Activated CD4-positive, alpha-beta T cell treated with anti-CD3 and anti-CD28 coated beads, Interleukin-2, amount 10 ng/mL, durations not matched to agents 24 days and 14 days (primary cell): ENCODE measurements at places on chromosomes 4 and X. TPM values are rescaled to one million over a fixed set of nuclear protein-coding genes. Genes with fewer than 3 reads are reported as not detected.

DNA sequence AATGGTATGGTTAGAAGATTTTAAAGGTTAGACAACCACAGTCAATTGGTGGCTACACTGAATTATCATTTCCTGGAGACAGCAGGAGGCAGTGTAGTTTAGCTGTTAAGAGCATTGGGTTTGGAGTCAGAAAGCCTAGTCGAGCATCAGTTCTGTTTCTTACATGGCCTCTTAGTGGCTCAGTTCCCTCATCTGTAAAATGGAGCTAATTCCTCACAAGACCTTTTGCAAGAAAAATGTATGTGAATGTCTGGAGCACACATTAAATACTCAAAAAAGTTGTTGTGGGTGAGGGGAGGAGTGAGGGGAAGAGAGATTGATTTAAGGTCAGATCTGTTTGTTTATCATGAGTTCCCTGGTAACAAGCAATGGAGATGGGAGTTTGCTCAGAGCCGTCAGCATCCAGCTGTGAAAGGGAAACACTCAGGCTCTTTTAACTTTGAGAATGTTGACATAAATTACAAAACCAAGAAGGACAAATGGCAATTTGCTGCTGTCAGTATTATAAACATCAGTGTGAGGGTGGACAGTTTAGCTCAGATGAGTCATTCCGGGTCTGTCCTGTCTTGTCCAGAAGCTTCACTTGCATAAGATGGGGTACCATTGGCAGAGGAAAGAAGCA, 98.2 kb upstream of the PGRMC2 start:
- DNase-seq = no peak

- peak; percentile 48 for DNase-seq
These were observed 75.7 kb upstream of the WDR1 start for GRCh38 chr4:10192331-10192730.

DNA sequence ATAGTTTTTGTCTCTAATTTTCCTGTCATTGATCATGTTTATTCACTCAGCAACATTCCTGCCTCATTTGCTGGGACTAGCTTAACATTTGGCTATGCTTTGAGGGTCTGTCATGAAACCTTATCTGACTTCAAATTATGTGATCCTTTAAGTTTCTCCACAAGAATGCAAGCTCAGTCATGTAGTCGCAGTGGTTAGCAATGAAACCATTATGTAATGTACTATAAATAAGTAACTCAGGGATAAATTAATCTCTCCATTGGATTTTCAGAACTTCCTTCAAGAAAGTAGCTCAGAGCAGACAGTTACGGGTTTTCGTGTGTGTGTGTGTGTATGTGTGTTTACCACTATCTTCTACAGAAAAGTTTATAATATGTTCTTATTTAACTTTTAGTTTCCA, 993.6 kb downstream of the ADGRL3 start:
- no peak for DNase-seq

DNA sequence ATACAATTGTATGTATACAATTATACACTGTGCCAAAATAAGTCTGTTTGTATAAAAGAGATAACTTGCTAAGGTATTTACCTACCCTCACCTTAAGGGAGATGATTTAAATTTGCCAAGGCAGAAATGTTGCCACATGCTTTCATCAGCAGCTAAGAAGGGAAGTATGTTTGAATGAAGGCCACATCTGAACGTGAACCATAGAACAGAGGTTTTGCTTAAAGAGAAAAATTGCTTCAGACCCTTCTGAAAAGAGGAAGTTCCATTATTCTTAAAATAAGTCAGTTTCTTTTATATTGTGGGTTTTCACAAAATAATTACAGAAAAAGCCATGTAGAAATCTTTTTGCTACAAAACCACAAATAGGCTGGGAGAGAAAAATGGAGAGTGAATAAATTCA, 621.5 kb upstream of the HTR2C start:
- DNase-seq = no peak

GRCh38 chr4:166252487-166253402, 379.7 kb downstream of the TLL1 start:
- DNase-seq = no peak

DNA sequence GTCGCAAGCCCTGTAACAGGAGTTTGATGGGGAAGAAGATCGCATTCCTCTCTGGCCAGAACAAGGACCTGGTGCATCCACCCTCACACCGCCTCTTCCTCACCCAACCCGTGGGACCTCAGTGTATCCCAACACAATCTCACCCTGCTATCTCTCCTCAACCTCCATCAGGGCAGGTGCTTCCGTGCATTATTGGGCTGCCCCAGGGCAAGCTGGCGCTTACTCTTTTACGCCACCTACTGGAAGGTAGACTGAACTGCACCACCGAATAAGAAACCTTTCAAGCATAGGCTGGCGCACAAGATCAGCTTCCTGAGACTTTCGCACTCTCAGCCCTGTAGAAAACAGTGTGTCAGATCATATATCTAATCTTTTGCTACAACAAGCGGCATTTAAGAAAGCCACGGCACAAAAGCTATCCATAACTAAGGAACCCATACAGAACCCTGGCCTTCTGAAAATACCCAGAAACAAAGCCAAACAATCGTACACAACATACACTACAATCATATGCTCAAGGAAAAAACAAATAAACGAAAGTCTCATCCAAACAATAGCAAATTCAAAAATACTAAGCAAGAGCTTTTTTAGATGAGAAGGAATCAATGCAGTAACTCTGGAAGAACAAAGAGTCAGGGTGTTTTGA, 209.3 kb downstream of the UGT8 start:
- peak; percentile 77 for DNase-seq

Gene PLA2G12A
- total RNA-seq = 9.0 and 11.4 TPM in 2 replicates

GRCh38 chr4:53640576-53641453, 49.5 kb upstream of the LNX1 start:
- DNase-seq = no peak

Gene MED12
- 61.0 and 65.9 TPM in 2 replicates for total RNA-seq

Gene MAP9
- total RNA-seq = 6.1 and 6.9 TPM in 2 replicates

GRCh38 chr4:26529479-26529878, 39.2 kb upstream of the CCKAR start:
- no peak for DNase-seq

DNA sequence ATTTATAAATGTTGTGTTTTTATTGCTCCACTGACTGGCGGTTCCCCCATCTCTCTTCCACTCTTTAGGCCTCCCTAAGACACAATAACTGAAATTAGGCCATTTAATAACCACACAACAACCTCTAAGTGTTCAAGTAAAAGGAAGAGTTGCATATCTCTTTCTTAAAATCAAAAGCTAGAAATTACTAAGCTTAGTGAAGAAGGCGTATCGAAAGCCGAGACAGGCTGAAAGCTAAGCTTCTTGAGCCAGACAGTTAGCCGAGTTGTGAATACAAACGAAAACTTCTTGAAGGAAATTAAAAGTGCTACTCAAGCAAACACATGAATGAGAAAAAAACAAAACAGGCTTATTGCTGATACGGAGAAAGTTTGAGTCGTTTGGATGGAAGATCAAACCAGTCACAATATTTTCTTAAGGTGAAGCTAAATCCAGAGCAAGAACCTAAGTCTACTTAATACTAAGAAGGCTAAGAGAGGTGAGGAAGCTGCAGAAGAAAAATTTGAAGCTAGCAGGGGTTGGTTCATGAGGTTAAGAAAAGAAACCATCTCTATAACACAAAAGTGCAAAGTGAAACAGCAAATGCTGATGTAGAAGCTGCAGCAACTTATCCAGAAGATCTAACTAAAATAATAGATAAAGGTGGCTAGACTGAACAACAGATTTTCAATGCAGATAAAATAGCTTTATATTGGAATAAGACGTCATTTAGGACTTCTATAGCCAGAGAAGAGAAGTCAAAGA, 194.0 kb upstream of the TTC29 start:
- no peak for DNase-seq

GRCh38 chrX:78283511-78283910, 43.9 kb downstream of the CYSLTR1 start:
- DNase-seq = no peak

- DNase-seq = no peak
These were observed 29.3 kb upstream of the FAM47C start for GRCh38 chrX:36978886-36979285.

DNA sequence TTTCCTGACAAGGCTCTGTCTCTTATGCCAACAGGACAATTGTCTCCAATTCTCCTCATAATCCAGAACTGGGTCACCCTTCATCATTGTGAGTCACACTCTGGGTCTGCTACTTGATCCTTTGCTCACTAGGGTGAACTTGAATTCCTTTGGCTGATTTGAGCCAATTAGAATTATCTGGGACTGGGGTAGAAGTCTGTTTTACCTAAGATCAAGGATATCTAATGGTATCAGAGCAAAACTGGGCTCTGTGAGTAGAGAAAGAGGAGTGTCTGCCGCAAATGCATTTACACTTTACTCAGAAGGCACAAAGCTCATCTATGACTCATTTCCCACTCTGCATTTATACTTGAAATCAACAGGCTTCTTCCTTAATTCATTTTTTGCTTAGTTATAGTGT, 72.6 kb downstream of the PITX2 start:
- no peak for DNase-seq

DNA sequence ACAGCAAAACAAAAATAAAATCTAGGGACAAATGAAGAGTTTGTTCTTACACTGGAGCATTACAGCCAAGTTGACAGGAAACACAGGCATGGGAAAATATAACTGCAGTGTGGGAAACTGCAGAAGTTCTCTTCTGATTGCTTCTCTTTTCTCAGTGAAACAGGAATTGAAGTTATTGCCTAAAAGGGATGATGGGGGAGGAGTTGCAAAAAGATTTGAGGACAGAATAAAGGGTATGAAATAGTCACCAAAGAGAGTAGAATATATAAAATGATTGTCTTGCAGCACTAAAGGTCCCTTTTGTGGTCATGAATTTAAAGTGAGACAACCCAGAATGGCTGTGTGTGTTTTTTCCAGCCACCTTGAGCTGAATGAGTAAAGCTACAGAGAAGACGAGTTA, 103.7 kb downstream of the JADE1 start:
- DNase-seq = no peak

- no peak for DNase-seq
These were observed 144.1 kb downstream of the MGST2 start for GRCh38 chr4:139809757-139810140.

Gene CLIC2
- total RNA-seq = 0.17 and 0.58 TPM in 2 replicates

DNA sequence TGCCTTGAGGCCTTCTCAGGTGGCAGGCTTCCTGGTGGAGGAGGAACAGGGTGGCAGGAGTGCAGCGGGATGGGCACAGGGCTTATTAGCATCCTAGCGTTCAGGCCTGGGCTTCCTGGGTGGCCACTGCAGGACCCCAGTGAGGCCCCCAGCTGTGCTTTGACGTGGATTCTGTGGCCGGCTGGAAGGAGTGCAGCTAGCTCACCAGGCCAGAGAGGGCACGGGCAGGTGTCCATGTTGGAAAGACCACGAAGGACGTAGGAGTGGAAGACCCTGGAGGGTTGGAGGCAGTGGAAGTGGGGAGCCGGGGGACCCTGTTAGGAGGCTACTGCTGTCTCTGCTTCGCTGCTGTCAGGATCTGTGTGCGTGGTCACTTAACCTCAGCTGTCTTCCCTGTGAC, 13.3 kb upstream of the TADA2B start:
- no peak for DNase-seq

DNA sequence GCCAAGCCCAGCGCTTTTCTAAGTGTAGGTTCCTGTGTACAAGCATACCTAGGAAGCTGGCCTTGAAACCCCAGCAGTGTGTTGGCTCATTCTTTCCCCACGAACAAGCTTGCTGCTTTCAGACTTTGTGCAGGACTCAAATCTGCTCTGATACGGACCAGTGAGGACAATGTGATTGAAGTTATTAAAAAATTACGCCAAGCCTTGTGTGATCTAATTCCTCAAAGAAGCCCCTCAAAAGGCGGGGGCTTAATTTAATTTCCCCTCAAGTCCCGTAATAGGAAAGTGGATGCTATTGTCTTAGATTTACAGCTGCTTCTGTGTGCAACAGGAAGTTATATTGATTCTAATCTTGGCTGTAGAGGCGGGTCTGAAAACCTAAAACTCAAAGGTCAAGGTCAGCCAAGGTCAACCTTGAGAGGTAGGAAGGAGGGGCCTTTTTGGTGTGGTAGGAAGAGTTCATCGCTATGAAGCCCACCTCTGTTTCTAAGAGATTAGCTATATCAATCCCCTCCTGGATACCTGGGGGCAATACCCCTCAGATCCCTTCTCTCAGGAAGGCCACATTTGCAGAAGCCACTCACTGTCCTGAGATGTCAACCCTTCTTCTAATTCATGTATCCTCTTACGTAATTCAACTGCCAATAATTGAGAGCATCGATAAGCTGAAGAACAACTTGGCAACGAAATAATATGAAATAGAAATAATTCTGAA, 45.1 kb downstream of the TBC1D9 start:
- no peak for DNase-seq

GRCh38 chr4:181860157-181860556, 383.0 kb upstream of the TENM3 start:
- no peak for DNase-seq

- no peak for DNase-seq
These were observed 14.6 kb upstream of the MED28 start for GRCh38 chr4:17599826-17600225.

Gene ODAPH
- 0.43 and 0.47 TPM in 2 replicates for total RNA-seq

Gene PDE6B
- total RNA-seq = 9.0 and 14.5 TPM in 2 replicates

DNA sequence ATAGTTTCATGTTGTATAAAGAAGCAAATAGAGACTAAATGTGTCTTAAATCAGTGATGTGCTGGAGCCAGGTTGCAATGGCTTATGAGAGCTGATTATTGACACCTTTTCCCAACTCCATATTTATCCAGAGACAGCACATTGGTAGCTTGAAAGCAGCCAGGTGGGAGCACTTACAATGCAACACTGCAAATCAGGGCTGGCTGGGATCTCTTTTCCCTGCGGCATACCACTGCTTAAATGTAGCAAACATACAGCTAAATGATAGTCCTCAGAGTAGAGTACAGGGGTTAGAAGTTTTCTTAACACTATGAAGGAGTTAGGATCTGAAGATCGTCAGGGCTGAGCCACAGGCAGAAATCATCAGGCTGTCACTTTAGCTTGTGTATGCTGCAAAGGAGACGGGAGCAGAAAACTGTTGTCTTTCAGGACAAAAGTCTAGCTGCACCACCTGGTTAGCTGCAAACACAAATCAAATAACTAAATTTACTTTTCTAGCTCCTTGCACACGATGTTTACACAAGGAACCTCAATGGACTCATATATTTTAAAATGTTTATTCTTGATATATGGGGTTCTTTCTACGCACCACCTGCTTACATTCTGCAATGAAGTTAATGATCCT, 527.3 kb downstream of the TLL1 start:
- no peak for DNase-seq

Gene ASB9
- total RNA-seq = 0.24 and 0.33 TPM in 2 replicates
